ENCODE measurements at places on chromosomes 7 and 10. TPM values are rescaled to one million over a fixed set of nuclear protein-coding genes. Genes with fewer than 3 reads are reported as not detected.

GRCh38 chr10:84965468-84965867 is 637.1 kb downstream of the CCSER2 start:
- no peak for DNase-seq
- H3K27me3 ChIP-seq, result no peaks in the 10 kb centered on the region
- no peak overlapping the region for H3K4me3 ChIP-seq
- H3K27ac ChIP-seq, result no peak overlapping the region
- H3K36me3 ChIP-seq, result no peaks in the 10 kb centered on the region

GRCh38 chr7:20214921-20215669 is 2.1 kb downstream of the MACC1 start:
- no peak overlapping the region for H3K27ac ChIP-seq
- no peaks in the 10 kb centered on the region for H3K27me3 ChIP-seq
- no peaks in the 10 kb centered on the region for H3K36me3 ChIP-seq

DNA sequence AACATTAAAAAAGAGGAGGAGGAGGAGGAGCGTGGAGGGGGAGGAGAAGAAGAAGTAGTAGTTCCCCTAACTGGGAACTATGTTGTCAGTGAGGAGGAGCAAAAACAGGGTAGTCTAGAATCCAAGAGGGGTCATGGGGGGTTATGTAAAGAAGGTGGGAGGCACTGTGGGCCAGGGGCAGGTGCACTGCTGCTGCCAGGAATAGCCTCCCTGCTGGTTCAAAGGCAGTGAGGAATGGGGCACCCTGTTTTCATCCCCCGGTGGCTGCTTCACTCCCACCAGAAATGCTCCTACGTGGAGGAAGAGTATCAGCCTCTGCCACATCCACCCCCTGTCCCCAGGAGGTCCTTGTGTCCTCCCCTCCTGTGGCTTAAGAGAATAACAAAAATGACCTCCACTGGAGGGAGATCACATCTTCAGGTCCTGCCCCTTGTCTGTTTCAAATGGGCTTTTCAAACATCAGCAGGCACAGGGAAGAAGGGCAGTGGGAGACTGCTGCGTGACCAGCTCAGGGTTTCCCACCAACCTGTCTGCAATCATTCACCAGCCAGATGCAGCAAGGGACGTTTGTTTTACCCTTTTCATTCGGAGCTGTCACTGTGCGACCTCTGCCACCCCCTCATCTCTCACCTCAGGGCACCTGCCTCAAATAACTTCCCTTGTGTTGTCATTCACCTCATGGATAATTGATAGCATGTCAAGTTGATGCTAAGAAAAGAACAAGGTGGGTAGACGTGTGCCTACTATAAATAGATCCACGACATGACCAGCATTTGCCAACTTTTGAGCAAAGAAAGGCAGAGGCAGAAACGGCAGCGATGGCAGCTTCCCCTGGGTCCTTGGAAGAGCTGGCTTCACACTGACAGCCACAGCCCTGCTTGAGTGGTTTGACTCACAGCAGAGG is 92.6 kb downstream of the DGKI start:
- no peak for DNase-seq
- no peaks in the 10 kb centered on the region for H3K36me3 ChIP-seq
- no peaks in the 10 kb centered on the region for H3K27me3 ChIP-seq
- no peaks in the 10 kb centered on the region for H3K4me1 ChIP-seq

DNA sequence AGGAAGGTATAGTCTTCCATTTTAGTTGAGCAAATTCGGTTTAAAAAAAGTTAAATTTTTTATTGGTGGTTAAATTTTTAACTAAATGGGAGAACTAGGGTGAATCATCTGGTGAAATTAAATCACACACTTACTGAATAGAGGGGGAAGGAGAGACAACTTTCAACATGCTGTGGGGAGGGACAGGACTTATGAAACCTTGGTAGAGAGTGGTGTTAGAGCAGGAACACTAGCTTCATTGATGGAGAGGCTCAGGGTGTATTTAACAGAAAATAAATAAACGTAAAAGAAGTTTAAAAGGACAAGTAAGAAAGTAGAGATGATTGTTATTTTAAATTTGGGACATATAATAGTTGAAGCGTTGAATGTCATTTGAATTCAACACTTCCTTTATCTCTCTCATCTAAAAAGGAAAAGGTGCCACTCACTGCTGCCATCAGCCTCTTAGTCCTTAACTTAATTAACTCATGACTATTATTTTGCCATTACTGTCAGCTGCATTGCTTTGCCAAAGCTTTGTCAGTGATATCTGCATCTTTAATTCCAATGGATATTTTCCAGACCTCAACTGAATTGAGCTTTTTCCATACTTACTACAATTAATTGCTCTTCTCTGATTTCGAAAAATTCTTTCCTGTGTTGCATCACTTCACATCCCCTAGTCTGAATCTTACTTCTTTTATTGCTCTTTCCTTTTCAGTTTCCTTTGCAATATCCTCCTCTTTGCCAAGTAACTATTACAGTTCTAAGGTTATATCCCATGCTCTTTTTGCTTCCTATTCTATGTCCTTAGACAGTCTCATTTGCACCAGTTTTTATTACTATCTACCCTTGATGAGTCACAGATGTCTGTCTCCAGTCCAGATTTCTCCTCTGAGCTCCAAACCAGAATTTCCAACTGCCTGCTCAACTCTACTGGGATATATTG is 71.7 kb downstream of the GNAT3 start:
- H3K4me1 ChIP-seq, result no peaks in the 10 kb centered on the region
- H3K36me3 ChIP-seq, result no peaks in the 10 kb centered on the region
- H3K4me3 ChIP-seq, result no peak overlapping the region
- DNase-seq, result no peak
- no peaks in the 10 kb centered on the region for H3K27me3 ChIP-seq
- H3K27ac ChIP-seq, result no peak overlapping the region

GRCh38 chr7:72539702-72540101 is 127.6 kb upstream of the CALN1 start:
- no peaks in the 10 kb centered on the region for H3K4me1 ChIP-seq
- no peak overlapping the region for H3K4me3 ChIP-seq
- no peak for DNase-seq
- H3K27me3 ChIP-seq, result no peaks in the 10 kb centered on the region

The CAMK1D gene
- 6.2 TPM for total RNA-seq
